AG08395 (cell line): ENCODE measurements at places on chromosomes 5 and 9.

- no peak for DNase-seq
Observed at GRCh38 chr5:76175821-76176403, 92.7 kb downstream of the SV2C start.

GRCh38 chr9:127490535-127491230 is 39.4 kb downstream of the LRSAM1 start:
- DNase-seq: no peak

- DNase-seq: no peak
Observed at GRCh38 chr5:114500756-114501155, 138.9 kb downstream of the KCNN2 start.

DNA sequence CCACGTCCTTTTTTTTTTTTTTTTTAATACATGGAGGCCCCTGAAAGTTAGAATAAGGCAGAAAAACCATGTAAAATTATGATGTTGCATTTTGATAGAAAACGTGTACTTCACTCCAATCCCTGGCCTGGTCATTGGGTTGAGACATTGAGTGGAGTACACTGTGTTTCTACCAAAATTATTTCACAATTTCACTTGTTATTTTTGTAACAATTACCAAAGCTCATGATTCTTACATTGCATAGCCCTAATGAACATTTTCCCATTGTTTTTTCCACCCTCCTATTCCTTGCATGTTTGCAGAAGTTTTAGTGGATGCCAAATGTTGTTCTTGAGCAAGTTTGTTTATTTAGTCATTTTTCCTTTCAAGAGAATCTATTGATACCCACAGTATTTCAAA is 21.9 kb downstream of the MAMDC2 start:
- DNase-seq: no peak

- no peak for DNase-seq
Observed at GRCh38 chr5:159782197-159782994, 133.9 kb upstream of the ADRA1B start.

DNA sequence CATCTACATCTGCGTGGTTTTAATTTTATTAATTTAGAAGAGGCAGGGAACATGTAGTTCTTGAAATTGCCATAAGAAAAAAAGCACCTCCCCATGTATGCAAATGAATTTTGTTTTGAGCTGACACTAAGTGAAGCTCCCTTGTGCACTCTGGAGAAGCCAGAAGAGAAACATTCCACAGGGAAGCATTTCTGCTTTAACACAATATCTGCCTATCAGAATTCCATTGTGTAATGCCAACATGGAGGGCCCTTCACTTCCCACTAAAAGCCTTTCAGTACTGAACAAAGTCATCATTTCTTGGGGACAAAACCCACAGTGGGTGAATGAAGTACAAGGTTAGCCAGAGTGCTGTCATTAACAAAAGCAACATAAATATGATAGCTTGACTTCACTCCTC is 59.7 kb downstream of the PRELID2 start:
- no peak for DNase-seq

DNA sequence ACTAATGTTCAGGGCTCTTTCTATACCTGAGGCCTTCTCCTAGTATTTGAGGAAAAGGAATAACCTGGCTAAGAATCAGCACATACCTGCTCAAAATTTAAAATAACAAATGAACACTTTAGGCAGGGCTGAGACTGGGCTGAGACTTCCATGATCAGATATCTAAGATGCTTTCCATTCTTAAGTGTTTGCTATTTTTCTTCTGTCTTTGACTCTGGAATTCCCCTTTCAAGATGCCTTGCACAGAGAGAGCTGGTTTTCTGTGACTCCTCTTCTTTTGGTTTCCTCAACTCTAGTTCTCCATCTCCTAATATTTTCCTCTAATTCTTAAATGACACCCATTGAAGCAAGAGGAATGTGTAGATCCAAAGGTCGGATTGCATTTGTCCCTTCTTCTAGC is 61.1 kb downstream of the DPYSL3 start:
- no peak for DNase-seq
